Inflammatory macrophage (primary cell): ENCODE measurements at places on chromosomes 4 and X.

GRCh38 chr4:8726344-8726851, 133.8 kb downstream of the CPZ start:
- no peak for DNase-seq

DNA sequence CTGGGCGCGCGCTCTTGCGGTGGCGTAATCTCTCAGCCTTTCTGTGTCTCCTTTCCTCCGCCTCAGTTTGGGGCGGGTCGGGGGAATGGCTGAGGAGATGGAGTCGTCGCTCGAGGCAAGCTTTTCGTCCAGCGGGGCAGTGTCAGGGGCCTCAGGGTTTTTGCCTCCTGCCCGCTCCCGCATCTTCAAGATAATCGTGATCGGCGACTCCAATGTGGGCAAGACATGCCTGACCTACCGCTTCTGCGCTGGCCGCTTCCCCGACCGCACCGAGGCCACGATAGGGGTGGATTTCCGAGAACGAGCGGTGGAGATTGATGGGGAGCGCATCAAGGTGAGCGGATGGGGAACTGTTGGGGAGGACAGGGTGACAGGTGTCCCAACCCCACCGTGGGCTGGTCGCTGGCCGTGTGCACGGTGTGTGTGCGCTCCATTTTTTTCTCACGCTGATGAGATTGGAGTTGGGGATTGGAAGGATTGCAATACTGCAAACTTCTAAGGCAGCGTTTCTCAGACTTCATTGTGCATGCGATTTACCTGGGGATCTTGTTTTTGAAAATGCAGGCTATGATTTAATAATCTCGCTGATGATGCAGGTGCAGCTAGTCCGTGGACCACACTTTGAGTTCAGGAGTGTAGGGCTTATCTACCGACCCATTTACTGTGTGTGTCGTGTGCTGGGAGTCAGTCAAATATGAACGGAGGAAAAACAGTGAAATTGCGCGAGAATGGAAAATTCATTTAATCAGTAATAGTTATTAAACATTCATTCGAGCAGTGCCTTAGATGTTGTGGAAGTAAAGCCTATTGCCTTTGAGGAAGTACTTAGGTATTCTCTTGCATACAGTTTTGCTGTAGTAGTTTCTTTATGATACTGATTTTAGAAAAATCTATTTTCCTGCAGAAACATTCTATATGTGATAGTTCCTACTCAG, at the start of gene RAB33B:
RAB33B (plus strand) TSS at position 11 of the 935 bp plus-strand sequence; CDS start at position 86, 75 bp downstream.
- peak; percentile 86 for DNase-seq

- DNase-seq: no peak
Observed at GRCh38 chrX:119251386-119251785, 15.3 kb downstream of the PGRMC1 start.

GRCh38 chr4:110480746-110481271, 4.9 kb downstream of the ENPEP start:
- no peak for DNase-seq

DNA sequence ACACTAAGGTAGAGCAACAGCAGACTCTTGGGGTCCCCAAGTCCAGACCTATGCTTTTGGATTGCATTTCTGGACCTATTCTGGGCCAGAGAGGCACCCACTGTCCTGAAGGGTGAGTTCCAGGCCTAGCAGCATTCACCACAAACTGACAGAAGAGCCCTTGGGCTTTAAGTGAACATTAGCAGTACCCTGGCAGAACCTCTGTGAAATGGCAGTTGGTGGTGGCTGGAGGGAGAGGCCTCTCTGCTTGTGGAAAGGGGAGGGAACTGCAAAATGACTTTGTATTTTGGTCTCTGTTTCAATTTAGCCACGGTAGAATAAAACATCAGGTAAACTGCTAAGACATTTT, 1211.9 kb downstream of the PCDH18 start:
- DNase-seq: no peak

- DNase-seq: peak; percentile 66
Observed at GRCh38 chr4:139734875-139735380, 69.3 kb downstream of the MGST2 start.

GRCh38 chr4:183831683-183832082, 73.4 kb upstream of the STOX2 start:
- DNase-seq: peak; percentile 58

DNA sequence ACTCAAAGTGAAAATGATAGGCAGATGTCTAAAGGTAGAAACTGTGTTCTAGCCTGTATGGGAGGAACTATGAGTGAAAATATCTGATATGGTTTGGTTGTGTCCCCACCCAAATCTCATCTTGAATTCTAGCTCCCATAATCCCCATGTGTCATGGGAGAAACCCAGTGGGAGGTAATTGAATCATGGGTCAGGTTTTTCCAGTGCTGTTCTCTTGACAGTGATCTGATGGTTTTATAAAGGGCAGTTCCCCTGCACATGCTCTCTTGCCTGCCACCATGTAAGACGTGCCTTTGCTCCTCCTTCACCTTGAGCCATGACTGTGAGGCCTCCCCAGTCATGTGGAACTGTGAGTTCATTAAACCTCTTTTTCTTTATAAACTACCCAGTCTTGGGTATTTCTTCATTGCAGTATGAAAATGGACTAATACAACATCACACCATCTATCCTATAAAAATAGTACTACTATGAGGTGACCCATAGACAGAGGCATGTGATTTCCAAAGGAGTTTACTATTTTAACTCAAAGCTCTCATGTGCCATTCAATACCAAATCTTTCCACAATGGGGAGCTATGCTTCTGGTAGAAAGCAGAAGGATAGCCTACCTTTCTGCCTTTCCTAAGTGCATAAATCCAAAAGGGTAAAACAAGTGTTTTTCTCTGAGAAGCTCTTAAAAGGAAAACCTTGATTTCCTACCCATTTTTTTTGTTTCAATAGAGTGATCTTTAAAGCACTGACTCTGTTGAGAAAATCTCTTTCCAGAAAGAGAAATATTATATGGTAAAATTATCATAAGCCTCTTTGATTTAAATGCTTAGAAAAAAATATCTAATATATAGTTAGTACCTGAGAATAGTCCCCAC, 38.8 kb downstream of the SEC31A start:
- DNase-seq: peak; percentile 15

DNA sequence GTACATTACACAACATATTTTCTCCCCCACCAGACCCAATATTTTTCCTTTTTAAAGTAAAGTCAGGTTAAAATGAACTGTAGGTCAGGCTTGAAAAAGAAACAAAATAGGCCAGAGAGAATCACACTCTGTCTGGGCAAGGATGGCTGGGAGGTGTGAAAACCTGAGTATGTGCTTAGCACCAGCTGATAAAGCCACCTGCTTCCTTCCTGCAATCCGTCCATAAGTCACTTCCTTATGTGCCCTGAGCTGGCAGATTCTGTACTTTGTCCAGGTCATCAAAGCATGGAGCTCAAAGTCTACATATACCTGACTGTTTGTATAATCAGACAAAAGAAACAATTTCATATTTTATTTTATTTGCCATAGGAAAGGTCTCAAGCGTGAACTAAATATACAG, 37.7 kb downstream of the ANTXR2 start:
- no peak for DNase-seq

DNA sequence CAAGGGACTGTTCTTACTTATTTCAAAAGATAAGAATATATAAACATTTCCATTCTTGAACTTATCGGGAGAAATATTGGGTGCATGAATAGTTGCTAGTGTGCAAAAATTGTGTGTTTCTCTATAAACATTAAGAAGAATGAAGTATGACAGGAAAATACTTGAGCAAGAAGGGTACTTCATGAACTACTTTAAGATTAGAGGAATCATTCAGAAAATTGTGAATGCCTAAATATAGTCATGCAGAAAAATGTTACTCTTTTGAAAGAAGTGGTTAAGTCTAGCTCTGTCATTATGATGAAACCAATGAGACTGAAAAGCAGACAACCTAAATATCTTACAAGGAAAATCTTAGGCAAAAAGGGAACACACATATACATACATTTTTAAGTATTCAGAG, 207.8 kb upstream of the PCDH18 start:
- no peak for DNase-seq

DNA sequence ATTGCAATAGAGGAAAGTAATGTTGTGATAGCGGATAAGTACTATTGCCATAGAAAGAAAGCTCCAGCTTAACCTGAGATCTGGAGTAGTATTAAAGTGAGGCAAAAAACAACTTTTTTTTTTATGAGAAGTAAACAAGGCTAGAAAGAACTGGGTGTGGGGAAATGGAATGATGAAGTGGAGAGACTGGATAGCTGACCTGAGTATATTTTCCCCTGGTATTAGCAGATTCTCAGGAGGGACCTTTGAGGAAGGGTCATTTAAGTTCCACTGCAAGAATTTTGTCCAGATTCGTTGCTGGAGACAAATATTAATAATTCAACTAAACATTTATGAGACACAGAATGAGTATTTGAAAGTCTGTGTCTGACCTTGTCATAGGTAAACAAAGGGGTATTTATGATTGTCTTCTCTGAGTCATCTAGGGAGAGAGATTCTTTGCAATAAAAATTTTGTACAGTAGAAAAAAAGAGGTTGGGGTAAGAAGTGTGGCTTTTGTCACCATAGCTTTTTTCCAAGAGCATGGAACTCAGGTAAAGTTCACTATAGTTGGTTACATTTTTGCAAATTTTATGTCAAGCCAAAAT, 2095.9 kb downstream of the ARAP2 start:
- no peak for DNase-seq

GRCh38 chr4:121455285-121455684, 74.5 kb upstream of the QRFPR start:
- no peak for DNase-seq

- no peak for DNase-seq
Observed at GRCh38 chrX:11764602-11765067, 6.6 kb downstream of the MSL3 start.

GRCh38 chr4:74878323-74878722, 54.6 kb upstream of the PARM1 start:
- DNase-seq: no peak

DNA sequence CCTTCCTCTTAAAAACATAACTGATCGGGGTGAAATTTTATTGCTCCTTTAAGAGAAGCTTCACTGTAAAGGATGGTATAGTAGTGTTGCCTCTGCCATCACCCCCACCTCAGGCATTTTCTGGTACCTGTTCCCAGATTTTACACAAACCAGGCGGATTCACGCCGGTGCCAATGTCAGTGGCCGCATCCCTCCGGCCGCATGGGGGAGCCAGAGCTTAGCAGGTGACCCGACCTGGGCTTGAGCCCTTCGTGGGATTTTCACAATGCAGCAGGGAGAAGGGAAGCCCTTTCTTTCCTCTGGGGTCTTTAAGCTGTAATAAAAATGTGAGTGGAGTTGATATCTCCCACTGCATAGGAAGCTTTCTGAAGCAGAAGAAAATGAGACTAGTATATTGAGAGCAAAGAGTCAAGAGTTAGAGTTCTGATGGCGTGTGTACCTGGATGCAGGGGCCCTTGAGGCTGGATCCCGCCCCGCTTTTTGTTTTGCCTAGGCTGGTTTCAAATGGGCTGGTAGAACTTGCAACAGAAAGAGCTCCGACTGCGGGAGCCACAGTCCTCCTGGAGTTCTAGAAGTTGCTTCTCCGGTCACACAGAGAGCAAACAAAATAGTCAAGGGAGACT, 59.4 kb downstream of the POLR2B start:
- DNase-seq: peak; percentile 6

DNA sequence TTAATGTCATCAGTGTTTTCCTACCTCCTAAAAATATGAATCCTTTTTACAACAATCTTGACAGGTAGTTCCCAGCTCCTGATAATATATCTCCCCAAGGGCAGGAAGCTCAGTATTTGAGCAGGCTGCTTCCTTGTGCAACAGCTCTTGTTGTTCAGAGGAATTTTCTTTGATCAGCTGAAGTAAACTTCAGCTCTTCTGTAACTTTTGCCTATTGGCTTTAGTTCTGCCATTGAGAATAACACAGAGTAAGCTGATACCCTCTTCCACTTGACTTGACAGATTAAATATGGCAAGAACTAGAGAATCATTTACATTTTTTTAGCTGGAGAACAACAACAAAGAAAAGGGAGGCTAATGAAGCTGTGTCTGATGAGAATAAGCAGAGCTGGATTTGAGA, 75.2 kb downstream of the LUZP4 start:
- DNase-seq: no peak

DNA sequence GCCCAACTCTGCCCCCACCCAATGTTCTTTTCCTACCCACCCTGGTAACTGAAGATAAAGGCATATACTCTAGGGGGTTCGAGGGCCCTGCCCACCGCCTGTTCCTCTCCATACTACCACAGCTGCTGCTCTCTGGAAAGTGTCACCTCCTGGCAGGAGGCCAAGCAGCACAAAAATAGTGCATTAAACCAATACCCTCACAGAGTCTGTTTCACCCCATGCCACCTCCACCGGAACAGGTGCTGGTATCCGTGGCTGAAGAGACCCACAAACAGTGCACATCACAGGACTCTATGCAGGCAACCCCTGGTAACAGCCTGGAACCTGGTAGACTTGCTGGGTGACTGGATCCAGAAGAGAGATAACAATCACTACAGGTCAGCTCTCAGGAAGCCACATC, 85.1 kb upstream of the CTSO start:
- DNase-seq: no peak

DNA sequence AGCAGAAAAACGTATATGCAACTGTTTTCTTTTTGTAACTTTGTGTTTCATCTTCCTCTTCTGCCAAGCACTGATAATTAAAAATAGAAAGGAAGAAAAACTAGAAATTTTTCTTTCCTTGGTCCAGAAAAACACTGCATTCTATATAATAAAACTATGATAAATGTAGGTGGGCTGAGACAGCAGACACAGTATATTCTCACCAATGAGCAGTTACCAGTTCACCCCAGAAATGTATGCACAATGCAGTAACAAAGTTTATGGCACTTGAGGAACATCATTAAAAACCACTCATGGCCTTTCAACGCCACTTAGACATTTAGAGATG, 79.4 kb downstream of the FAT1 start:
- DNase-seq: no peak

GRCh38 chr4:182486881-182487280, 243.7 kb downstream of the TENM3 start:
- no peak for DNase-seq

GRCh38 chr4:33218238-33218637, 2498.1 kb downstream of the PCDH7 start:
- DNase-seq: no peak

DNA sequence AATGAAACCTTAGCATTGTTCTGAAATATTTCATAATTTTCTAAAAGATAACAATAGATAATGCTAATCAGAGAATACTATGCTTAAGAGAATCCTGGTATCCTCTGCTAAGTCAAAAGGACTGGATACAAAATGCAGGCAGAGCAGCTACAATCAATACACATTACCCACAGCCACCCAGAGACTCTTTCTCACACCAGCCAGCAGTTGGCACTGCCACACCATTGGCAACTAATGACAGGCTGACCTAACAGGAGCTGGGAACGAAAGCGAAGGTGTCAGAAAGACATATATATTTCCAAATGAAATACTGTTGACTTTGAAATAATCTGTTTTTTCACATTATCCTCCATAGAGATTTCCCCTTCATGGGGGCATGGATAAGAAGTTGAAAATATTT, 122.6 kb upstream of the PLAC1 start:
- DNase-seq: no peak

GRCh38 chrX:53340852-53341645, 59.7 kb upstream of the IQSEC2 start:
- DNase-seq: no peak

DNA sequence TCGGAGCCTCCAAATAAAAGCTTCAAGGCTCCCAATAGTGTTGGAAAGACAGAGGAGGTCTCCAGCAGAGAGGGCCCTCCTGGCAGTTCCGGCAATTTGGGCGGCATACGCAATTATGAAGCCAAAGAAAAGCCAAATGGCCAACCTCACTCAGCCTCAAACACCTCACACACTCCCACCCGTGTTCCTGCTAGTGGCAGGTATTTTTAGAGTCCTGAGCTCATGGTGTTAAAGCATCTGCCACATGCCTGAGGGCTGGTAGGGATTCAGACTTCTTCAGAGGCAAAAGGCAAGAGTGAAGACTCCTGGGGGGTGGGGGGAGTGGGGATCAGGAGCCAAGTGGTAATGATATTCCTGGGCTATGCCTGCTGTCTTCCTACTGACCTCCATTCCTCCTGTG, 7.4 kb downstream of the RAB33A start:
- DNase-seq: no peak
